Umbilical cord (tissue), 2 donors: ENCODE measurements at places on chromosomes 7 and 10. TPM values are rescaled to one million over a fixed set of nuclear protein-coding genes. Genes with fewer than 3 reads are reported as not detected.

CFAP70 gene
- 6.5 TPM for total RNA-seq

MPP7 gene
- total RNA-seq: 39.0 TPM

ZNF735 gene
- 9.6 TPM for total RNA-seq

NOM1 gene
- total RNA-seq: 14.4 TPM

DDX56 gene
- total RNA-seq: 28.4 TPM
